ENCODE measurements at places on chromosomes 12 and 14.
A peak's percentile ranks its signal among the peaks of the same experiment; 100 is the strongest.

DNA sequence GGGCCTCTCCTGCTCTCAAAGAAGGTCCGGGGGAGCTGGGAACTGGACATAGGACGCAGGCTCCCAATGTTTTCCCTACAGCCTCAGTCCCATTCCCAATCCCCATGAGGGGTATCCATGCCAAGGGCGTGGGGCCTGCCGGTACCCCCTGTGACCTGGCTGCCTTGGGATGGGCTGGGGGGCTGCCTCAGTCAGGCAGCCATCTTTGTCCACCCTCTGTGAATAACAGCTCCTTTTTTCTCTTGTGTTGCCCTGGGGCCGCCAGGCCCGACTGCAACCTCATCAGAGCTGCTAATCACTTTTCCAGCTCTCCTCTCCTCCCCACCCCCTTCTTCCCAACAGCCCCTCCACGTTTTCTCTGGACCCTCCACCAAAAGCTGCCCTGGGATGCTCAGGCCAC is 11.2 kb downstream of the FIGNL2 start:
- no peak for DNase-seq

DNA sequence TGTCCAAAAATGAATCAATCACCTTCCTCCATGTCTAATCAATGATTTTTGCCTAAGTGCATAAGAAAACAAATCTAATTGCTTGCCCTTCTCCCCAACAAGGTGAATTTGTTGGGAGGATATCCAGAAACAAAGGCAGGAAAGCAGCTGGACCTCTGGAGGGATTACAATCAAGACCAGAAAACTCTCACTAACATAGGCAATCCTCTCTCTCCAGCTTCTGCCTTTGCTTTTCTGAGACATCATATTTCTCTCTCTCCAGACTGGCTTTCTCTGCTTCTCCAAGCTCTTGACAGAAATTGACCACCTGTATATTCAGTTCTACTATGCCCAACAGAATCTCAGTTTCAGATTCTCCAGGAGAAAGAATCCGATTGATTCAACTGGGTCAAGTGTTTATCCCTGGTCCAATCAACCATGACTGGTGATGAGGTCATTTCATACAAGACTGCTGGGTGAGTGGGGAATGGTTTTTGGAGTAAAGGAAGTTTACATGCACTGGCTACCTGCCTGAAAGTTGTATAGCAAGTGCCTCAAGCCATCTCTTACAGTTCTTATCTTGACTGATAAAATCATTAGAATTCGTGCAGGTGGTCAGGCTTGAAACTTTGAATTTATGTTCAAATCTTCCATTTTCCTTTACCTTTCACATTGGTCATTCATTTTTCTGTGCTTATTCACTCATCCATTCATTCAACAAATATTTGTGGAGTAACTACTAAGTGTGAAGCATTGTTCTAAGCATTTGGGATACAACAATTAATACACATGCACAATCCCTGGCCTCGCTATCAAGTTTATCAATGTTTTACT is 22.2 kb upstream of the CFAP54 start:
- DNase-seq, result no peak

DNA sequence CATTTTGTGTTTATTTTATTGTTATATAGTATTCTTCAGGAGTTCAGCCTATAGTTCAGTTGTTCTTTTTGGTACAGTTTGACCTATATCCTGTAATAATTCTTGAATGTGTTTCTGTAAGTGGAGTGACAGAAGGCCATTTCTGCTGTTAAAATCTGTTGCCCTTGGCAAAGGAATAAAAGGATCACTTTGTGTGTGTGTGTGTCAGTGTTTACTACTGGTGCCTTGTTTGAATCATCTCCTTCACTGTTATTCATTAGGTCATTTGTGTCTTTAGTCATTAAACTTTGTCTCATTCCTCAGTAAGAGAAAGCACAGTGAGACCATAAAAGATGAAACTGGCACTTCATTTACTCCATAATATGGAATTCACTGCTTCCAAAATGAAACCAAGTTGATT is 130.7 kb downstream of the TMTC2 start:
- DNase-seq, result no peak

- DNase-seq, result no peak
Observed at GRCh38 chr12:100862676-100863075, 68.1 kb downstream of the ANO4 start.

GRCh38 chr12:95674163-95674562 is 116.4 kb downstream of the NTN4 start:
- no peak for DNase-seq

DNA sequence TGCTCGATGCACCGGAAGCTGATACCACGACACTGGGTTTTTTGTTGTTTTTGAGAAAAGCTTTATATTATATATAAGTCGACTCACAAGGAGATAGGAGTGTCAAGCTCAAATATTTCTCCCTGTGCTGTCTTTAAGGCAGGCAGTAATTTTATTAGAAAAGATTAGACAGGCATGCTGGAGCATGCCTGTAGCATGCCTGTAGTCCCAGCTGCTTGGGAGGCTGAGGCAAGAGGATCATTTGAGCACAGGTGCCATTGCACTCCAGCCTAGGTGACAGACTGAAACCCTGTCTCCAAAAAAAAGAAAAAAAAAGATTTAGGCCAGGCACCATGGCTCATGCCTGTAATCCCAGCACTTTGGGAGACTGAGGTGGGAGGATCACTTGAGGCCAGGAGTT is 51.8 kb downstream of the GNS start:
- DNase-seq, result no peak

GRCh38 chr12:75913502-75914351 is 117.8 kb downstream of the PHLDA1 start:
- DNase-seq, result peak; percentile 51

DNA sequence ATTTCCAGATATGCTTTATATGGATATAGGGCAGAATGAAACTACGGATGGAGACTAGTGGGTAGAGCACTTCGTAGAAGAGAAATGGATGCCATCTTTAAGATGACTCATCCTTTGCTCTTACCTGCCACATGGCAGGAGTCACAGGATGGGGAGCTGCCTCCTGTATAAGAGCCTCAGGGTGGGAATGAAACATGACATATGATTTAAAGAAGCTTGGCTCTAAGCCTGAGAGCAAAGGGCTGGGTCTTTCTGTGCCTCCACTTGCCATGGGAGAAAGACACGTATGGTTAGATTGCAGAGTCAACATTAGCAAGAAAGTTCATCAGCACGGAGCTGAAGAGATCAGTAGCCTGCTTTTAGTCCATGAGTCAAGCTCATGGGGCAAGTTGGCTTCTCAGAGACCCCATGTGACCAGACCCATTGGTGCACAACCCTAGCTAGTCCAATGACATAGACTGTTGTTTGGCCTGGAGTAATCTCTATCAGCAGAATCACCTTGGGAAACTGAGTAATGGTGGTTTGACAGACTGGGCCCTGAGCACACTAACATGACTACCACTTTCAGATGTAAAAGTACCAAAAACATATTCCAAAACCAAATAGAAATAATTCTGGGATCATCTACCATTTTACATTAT is 38.1 kb upstream of the IL22 start:
- no peak for DNase-seq

DNA sequence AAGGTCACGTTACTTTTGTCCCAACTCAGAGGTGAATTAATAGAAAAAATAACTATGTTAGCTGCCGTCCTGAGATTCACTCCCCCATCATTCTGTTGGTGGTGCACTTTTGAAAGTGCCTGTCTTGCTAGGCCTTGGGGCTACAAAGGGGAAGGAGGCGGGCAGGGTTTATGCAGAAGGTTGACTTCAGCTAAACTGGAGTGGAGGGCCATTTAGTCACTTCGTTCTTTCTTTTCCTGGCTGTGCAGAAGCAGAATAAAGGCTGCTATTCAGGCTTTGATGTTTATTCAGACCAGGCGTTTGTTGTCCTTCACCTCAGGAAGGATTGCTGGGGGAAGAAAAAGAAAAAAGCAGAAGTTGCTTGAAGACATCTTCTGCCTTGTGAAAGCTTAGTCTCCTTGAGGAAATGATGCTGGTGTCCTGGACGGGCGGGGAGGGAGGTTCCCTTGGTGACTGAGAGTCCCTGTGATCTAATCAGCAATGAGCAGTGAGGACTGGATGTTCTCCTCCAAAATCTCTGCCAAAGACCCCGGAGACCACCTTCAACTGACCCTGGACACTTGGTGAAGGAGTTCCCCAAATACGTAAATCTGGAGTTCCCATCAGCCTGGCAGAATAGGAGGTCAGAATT is 4.0 kb downstream of the GLT1D1 start:
- DNase-seq, result no peak

DNA sequence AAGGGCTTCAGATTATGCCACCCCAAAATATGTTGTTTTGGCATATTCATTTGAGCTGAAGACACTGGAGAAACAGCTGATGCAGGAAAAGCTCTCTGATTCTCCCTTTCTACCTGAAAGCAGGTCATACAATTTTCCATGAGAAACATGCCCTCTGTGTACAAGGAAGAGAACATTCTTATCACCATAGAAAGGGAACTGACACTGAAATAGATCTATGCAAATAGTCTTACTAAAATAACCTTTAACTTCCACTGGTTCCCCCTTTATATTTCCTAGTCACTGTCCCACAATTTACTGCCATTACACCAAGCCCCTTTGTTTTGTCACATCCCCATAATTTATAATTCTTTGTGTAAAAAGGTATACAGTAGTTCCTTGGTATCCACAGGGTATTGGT is 9.6 kb upstream of the PHC1 start:
- DNase-seq, result no peak

DNA sequence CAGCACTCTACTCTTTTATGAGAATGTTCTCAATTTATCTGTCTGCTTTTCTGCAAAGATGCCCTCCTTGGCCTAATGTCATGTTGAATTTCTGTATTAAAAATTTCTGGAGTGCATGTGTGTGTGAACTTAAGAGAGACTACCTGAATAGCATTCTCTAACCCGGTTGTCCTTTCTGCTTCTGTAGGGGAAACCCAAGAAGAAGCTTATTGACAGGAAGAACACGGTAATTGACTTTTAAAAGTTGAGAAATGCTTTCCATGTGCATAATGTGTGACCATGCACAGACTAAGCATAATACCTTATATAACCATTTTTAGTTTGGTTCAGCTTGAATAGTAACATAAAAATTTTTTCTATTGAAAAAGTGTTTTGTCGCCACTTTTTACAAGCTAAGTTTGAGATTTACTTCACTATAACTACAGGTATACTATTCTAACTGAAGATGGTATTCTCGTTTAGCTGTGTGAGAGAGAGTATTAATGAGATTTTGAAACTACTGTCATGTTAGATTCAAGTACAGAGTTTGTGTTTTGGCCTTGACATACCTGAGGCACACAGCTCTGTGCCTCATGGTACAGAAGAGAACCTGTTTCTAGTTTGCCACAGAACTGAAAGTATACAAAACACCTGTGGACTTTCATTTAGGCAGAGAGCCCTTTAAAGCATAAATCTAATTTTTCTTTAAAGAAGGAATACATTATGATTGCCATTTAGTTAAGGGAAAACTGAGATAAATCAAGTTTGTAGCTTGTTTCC is 96.8 kb downstream of the TTLL5 start:
- DNase-seq, result no peak

DNA sequence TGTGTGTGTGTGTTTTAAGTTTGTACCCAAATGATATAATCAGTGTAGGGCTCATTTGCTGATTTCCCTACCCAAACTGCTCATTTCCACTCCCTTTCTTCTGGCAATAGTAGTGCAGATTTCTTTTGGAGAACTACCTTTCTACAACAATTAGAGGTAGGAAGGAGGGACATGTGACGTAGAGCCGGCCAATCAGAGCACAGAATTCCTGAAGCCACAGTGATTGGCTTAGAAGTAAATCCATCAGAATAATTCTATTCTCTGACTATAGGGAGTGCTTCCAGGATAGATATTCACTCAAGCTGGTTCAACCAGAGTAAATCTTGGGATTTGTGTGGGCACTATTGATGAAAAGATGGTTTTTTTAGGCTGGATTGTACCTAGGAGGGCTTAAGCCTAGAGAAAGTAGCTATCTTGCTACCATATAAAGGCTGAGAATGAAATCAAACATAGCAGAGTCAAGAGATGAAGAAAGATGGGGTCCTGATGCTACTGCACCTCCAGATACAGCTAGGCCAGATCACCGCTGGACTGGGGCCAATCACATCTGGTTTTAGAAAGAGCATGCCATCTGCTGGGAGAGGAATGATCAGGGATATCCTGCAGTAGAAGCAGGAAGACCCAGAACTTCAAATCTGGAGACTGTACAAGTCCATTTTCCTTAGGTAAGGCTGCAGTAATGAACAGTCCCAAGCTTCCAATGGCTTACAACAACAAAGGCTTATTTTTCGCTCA is 54.1 kb upstream of the NUAK1 start:
- no peak for DNase-seq

DNA sequence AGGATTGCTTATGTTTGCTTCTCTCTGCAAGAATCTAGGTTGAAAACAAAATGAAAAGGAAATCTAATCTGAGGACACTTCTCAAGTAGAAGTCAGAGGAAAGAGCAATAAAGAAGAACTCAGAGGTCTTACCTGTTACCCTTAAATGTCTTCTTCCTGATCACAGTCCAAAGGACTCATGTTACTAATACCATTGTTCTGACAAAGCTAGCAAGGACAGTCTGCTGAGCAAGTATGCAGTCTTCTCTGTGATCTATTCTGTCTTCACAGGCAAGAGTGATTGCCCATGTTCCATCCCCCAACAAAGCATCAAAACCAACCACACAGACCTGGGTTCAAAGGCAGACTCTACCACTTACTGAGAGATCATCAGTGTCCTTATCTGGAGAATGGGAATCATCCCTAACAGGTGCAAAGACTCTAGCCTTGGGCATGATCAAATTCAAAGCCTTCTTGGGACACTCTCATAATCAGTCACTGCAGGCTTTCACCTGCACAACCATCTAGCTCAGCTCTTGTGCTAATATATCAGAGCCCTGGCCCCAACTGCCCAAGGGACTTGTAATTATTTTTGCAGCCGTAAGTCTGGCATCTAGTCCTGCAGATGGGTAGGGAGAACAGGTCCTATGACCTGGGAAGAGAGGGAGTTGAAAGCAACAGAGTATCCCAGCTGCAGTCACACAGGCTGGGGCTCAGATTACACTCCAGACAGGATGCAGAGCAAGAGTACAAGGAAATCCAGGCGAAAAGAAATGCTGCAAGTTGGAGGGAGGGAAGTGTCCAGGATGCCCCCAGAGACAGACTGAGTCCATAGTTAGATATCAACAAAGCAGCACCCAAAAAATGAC is 97.9 kb upstream of the NUDT4 start:
- no peak for DNase-seq

DNA sequence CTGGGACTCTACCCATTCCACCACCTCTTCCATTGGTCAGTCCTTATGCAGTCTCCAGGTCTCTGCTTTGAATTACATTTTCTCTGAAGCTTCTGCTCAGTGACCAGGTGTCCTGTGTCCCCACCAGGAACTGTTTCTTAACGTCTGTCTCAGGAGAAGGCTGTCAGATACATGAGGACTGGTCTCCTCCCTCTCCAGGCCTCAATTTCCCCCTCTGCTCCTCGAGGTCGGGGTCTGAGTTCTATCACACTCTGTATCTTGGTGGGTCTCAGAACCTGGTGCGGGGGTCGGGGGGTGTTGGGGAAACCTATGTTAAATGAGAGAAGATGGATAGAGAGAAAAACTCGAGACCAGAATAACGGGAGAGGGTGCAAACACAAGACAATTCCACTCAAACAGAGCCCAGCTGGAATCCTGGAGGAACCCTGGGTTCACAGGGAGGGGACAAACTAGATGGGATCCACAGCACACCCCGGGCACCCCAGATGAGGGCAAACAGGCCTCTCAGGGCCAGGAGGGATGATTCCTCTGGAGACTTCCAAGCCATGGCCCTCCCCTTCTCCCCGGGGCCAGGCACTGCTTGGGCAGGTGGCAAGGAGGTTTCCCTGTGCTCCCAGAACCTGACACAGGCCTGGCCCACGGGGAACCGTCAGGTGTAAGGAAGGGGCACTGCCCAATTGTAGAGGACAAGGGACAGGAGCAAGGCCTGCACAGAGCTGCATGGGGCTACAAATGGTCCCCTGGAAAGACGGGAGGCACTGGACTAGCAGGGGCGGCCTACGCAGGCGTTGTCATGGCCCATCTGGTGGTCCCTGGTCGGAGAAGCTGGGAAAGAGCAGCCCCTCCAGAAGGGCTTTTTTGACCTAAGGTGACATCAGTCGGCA is 313.2 kb upstream of the DIO3 start:
- DNase-seq, result no peak
